ENCODE measurements at places on chromosomes 7 and 10.

- no peak for DNase-seq
These were observed 680 bp downstream of the C7orf57 start for GRCh38 chr7:48035967-48036478.

DNA sequence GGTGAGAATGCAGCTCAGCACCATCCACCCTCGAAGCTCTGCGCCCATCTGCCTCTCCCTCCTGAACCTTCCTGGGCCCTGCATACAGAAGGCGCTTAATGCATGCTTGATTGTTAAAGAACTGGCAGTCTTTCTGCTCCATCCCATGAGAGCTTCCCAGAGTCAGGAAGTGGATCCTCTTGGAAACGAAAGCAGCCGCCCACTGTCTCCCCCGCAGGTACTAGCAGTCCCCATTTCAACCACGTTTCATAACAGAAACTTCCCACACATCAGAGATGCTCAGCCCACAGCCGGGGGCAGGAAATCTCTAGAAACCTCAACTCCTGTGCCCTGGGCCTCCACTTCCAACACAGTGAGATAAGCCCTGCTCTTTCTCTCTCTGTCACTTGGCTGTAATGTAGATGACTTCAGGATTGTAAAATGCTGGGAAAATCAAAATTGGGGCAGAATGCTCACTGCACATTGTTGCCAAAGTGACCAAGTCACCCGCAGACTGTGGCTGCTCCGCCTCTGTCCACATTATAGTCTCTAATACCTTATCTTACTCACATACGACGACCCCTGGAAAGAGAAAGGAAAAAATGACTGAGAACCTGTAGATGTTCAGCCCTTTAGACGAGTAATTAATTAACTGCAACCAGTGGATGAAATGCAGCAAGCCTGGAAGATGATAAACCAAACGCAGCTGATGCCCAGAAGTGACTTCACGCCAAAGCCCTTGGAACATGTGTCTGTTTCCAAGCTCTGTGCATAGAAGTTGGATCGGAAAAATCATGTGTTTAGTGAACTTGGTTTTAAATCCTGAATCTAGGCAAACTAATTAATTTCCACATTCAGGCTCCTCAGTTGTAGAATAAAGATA lies 28.5 kb downstream of the GSDME start:
- DNase-seq, result no peak

DNA sequence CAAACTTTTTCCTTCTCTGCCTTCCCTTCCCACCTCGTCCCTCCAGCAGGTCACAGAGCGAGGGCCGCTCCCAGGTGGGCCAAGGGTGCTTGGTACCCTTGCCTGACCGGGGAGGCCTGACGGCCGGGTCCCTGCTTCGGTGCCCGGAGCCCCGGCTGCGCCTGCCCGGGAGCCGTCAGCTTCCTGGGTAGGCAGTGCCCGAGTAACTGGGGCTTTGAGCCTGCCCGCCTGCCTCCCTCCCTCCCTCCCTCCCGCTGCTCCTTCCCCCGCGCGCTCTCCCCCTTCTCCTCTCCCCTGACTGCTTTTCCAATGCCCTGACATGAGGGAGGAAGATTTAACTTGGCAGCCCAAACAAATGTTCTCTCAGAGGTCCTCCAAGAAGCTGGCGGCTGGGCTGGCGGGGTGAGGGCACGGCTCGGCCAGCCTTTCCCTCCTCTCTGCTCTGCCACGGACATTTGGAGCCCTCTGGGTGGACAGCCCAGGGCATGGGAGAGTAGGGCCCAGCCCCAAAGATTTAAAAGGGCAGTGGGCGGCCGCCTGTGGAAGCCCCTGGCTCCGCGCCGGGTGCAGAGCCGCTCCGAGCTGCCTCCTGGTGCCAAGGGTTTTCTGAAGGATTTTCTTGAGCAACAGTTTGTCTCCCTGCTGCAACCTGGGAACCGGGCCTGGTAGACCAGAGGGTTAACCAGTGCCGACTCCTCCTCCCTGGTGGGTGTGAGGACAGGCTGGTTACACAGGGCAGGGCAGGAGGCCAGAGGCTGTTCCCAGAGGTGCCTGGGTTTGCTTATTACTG lies 2.0 kb downstream of the ZMIZ1 start:
- peak; percentile 92 for DNase-seq

DNA sequence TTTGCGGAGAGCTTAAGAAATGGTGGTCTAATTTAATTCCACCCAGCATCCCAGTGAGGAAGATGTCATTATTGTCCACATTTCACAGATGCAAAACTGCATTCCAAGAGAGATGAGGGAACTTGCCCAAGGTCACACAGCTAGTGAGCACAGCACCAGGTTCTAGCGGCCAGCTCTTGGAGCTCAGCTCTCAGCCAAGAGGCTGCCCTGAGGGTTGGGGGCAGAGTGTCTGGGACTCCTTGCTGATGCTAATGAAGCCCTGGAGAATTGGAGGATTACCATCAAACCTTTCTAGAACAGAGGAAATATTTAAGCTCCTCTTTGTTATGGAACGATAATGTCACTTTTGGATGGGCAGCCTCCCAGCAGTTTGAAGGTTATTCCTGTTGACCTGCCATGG lies 48.0 kb downstream of the PLPP4 start:
- DNase-seq, result no peak

DNA sequence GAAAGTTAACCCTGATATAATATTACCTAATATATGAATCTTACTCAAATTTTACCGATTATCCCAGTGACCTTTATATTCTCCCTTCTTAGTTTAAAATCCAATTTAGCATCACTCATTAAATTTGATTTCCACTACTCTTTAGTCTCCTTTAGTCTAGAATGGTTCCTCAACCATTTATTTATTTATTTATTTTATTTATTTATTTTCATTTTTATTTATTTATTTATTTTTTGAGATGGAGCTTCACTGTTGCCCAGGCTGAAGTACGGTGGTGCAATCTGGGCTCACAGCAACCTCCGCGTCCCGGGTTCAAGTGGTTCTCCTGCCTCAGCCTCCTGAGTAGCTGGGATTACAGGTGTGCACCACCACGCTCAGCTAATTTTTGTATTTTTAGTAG lies 92.8 kb downstream of the LCOR start:
- DNase-seq, result no peak

- DNase-seq, result no peak
These were observed 127.5 kb downstream of the ABCA13 start for GRCh38 chr7:48298779-48299178.

- DNase-seq, result no peak
These were observed at the start of gene PPP1R3A for GRCh38 chr7:113918946-113919345. TSS of gene PPP1R3A (minus strand) at chr7:113919009. CDS start at chr7:113918996, 13 bp downstream.

DNA sequence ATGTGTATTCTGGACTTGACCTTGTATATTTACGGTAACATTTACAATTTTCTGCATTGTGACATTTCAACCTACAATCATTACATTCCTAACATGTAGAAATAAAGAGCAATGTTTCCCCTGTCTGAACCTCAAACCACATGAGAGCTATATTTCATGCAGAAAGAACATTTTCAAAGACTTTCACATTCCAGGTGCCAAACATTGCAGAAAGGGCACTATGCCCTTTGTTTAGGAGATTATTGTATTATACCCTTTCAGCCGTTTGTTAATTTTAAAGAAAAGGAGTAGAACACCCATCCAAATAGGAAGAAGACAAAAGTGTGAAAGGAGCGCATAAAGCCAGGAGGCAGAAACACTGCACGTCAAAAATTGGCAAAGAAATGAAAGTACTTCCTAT lies 260.4 kb downstream of the RELN start:
- no peak for DNase-seq

GRCh38 chr10:98272245-98272644 lies 4.3 kb upstream of the LOXL4 start:
- no peak for DNase-seq

DNA sequence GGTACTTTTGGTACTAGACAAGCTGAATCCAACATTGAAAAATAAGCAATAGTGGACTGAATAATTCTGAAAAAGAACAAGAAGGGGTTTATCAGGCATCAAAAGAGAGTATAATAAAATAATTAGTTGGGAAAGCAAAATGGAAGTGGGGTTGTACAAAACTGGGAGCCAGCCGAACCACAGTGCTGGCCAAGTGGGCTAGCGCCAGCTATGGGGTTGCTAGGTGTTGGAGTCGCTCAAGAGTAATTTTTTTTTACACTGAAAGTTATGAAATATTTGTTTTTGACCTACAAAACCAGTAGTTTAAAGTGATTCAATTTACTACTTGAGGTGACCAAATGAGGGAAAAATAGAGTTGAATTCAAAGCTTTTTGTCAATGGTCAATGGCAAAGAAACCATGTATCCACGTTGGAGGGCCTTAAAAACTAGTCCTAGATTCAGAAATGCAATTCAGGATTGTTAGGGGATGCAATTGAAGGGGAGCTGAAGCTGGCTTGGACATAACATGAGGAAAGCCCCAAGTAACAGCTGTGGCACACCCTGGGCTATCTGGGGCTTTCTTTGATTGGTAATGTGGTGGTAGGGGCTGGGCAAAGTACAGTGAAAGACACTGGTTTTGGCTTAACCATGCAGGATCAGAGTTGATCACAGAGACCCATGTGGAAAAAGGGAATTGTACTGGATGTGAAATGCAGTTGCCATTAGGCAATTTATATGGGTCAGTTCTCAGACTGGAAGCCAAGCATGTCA lies 28.3 kb upstream of the MSMB start:
- no peak for DNase-seq

DNA sequence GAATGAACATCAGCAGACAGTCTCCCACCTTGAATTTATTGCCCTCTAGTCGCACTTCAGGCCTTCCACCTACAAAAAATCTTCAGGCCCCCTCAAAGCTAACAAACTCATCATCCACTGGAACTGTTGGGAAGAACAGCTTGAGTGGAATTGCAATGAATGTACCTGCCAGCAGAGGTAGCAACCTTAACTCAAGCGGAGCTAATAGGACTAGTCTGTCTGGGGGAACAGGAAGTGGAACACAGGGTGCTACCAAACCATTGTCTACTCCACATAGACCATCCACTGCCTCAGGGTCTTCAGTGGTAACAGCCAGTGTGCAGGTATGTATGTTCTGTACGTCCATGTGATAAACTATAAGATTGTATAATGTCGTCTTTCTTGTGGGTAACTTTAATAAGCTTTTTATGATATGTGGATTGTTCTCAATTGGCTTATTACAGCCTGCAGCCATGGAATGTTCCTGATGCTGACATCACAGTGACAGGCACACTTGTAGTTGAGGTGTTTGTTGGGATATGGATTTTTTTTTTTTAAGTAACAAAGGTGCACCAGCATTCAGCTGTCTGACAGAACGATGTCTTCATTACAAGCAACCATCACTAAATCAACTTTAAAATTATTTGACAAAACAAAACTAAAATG lies 53.3 kb downstream of the UBN2 start:
- no peak for DNase-seq

- DNase-seq, result no peak
These were observed 6.3 kb downstream of the CALML5 start for GRCh38 chr10:5492929-5493576.

DNA sequence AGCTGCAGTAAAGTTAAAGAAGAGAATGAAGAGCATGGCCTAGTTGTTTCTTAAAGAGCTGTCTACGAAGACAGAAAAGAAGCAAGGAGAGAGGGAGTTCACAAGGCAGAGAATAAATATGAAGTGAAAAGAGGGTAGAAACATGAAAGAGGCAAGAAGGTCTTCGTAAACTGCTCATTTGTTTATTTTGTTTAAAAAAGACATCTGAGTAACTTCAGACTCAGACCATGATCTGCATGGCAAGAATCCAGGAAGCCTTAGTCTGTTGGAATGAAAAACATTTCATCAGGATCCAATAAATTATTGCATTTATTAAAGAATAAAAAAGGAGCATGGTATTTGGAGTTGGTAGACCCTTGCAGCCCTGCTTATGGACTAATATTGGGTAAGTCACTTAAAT lies 151.1 kb downstream of the SEM1 start:
- DNase-seq, result no peak

GRCh38 chr7:101905203-101905865 lies 87.9 kb downstream of the CUX1 start:
- DNase-seq, result no peak

- no peak for DNase-seq
These were observed 131.3 kb upstream of the WNT16 start for GRCh38 chr7:121197455-121197854.

DNA sequence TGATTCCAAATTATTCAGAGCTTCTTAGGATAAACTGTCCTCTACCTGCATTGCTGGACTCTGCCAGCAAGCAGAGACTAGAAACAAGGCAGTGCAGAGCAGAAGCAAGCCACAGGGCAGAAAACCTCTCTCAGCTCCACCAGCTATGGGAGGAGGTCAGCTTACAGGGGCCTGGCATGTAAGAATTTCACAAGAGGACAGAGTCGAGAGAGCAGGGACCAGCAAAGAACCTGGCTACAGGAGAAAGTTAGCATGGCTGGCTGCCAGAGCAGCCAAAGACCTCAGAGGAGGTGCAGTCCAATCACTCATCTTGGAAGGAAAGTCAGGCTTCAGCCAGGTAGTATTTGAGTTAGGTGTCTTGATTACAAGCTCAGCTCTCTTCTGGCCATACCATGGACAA lies 62.9 kb downstream of the ENO4 start:
- DNase-seq, result no peak

DNA sequence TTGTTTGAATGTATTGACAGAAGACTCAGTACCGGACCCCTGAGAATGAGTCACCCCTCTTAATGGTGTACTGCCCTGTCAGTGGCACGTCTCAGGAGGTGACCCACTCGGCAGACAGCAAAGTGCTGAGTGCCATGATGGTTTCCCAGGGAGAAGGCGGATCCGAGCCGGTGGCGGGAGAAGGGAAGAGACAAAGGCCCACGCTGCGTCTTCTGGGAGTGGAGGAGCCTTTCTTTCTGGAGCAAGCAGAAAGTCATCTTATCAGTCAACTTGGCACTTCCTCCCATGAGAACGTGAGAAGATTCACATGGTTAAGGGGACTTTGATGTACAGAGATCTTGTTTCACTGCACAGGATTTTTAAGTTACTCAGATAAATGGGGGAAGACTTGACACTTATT lies 14.6 kb upstream of the PPP2R2D start:
- DNase-seq, result no peak

GRCh38 chr7:145398758-145399157 lies 562.9 kb upstream of the TPK1 start:
- DNase-seq, result no peak

DNA sequence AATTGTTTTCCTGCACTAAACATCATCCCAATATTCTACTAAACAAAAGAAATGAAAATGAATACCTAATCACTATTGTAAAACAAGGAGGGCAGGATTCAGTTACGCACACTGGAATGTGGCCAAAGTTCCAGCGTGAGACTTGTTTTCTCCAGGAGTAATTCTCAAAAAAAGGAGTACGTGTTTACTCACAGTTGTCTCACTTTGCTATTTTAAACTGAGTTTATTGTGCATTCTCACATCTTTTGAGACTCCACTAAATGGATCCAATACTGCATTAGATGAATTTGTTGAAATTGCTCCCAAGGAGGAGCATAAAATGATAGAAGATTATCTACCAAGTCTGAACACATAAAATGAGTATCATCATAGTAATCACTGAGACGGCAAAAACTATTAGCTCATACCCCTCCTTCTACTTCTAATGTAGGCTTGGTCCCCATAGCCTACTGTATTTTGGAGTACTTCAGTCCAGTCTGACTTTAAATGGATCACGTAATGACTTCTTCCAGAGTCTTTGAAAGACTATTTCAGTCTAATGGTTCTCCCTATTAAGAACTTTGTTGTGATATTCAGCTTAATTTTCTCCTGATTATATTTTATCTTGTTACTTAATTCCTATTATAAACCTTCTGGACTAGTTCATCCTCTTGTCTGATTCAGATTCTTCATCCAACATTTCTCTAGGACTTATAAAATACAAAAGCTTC lies 3.8 kb downstream of the GRM3 start:
- no peak for DNase-seq

GRCh38 chr7:98969386-98969785 lies 91.1 kb downstream of the TRRAP start:
- DNase-seq, result no peak

GRCh38 chr7:109284943-109285342 lies 715.3 kb downstream of the DNAJB9 start:
- no peak for DNase-seq

All from hypothalamus (tissue), 51 donors.